ENCODE measurements at places on chromosomes 2 and 18. TPM values are rescaled to one million over a fixed set of nuclear protein-coding genes. Genes with fewer than 3 reads are reported as not detected.
A peak's percentile ranks its signal among the peaks of the same experiment; 100 is the strongest.

- H3K27ac ChIP-seq: no peak overlapping the region
- no peaks in the 10 kb centered on the region for H3K27me3 ChIP-seq
- peak; percentile 4 for DNase-seq
- H3K4me1 ChIP-seq: no peaks in the 10 kb centered on the region
- H3K4me3 ChIP-seq: no peak overlapping the region
Measured at GRCh38 chr2:126614524-126615227, 41.3 kb upstream of the GYPC start.

CDH20 gene
- total RNA-seq: 0.16 TPM

GRCh38 chr18:74453642-74454198 lies 3.4 kb downstream of the DIPK1C start:
- no peaks in the 10 kb centered on the region for H3K36me3 ChIP-seq
- H3K27me3 ChIP-seq: peaks cover 9% of the 10 kb centered on the region
- H3K4me1 ChIP-seq: no peaks in the 10 kb centered on the region
- no peak overlapping the region for H3K27ac ChIP-seq

DNA sequence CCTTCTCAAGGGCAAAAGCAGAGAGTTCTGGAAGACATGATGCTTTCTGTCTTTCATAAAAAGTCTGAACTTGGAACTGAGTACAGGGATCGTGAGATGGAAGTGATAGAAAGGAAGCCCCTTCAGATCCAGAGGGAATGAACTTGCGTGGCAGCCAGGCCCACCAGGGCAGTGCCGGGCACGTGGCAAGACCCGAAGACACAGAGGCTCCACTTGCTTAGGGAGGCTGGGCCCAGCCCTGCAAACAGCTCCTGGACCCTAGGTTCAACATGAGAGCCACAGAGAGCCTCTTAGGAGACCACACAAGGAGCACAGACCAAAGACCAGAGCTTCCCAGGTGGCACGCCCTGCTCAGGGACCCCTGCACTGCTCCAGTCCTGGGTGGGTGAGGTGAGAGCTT lies 155.4 kb upstream of the SMIM21 start:
- H3K4me3 ChIP-seq: no peak overlapping the region
- H3K36me3 ChIP-seq: no peaks in the 10 kb centered on the region
- H3K27ac ChIP-seq: no peak overlapping the region

ADCY3 gene
- 44.6 TPM for total RNA-seq

MERTK gene
- total RNA-seq: 32.2 TPM

GALNT3 gene
- 38.6 TPM for total RNA-seq

ABCG8 gene
- total RNA-seq: 0.13 TPM

CDH2 gene
- 29.6 TPM for total RNA-seq

UGT1A4 gene
- 1.1 TPM for total RNA-seq

GRCh38 chr18:44799907-44800421 lies 119.3 kb downstream of the SETBP1 start:
- no peak for DNase-seq
- peak overlapping the region; percentile 47 for H3K27ac ChIP-seq
- peaks cover 5% of the 10 kb centered on the region for H3K4me1 ChIP-seq
- no peaks in the 10 kb centered on the region for H3K27me3 ChIP-seq
- H3K36me3 ChIP-seq: peaks cover 2% of the 10 kb centered on the region

CDH7 gene
- total RNA-seq: not detected

- H3K27me3 ChIP-seq: no peaks in the 10 kb centered on the region
- no peak for DNase-seq
- H3K36me3 ChIP-seq: peaks cover 5% of the 10 kb centered on the region
- H3K27ac ChIP-seq: no peak overlapping the region
- peaks cover 21% of the 10 kb centered on the region for H3K4me1 ChIP-seq
- H3K4me3 ChIP-seq: no peak overlapping the region
Measured at GRCh38 chr2:20203072-20203471, 21.9 kb downstream of the SDC1 start.

ABCG5 gene
- not detected for total RNA-seq

THSD7B gene
- total RNA-seq: 0.85 TPM

DNA sequence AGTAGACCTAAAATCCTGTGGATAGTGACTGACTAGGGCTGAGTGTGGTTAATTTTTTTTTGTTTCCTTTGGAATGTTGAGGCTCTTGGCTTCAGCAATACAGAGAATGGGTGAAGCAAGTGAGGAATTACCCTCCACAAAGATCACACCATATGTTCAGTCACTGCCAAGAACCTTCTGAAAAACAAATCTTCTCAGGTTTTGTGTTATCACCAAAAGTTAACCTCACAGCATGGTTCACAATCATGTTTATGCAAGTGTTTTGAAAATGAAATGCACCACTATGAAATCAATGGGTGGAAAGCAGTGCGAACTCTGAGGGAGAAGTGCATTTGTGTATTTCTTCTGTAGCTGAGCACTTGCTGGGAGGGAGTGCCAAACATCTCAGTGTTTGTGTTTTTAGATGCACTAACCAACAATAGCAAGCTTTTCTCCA lies 44.4 kb downstream of the SPATS2L start:
- no peak for DNase-seq
- no peaks in the 10 kb centered on the region for H3K27me3 ChIP-seq
- H3K27ac ChIP-seq: no peak overlapping the region
- no peak overlapping the region for H3K4me3 ChIP-seq

PLCL1 gene
- total RNA-seq: 14.7 TPM

TGFBRAP1 gene
- total RNA-seq: 25.8 TPM

VRK2 gene
- total RNA-seq: 26.5 TPM

GRCh38 chr2:196592911-196593881 lies 46.3 kb upstream of the CCDC150 start:
- H3K36me3 ChIP-seq: no peaks in the 10 kb centered on the region
- peak within 1 kb of the TSS; percentile 61 for H3K4me3 ChIP-seq
- H3K4me1 ChIP-seq: no peaks in the 10 kb centered on the region

DNA sequence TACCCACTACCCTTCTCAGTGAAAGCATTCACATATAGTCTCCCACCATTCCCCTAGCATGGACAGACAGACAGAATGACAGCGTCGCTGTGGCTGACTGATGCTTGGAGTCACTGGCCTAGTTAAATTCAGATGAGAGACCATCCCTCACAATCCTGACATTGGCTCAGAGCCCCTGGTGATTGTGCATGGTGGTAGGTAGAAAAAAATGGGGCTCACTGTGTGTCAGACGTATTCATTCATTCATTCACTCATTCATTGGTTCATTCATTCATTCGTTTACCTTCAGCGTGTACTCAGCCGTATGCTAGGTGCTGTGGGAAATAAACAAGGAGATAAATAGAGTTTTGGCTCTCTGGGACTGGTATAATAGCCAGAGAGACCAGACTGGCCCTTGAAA lies 94.8 kb upstream of the STPG4 start:
- no peak overlapping the region for H3K4me3 ChIP-seq
- H3K27ac ChIP-seq: no peak overlapping the region
- DNase-seq: no peak
- no peaks in the 10 kb centered on the region for H3K4me1 ChIP-seq
- no peaks in the 10 kb centered on the region for H3K27me3 ChIP-seq
- H3K36me3 ChIP-seq: no peaks in the 10 kb centered on the region

- H3K4me3 ChIP-seq: no peak overlapping the region
- no peak overlapping the region for H3K27ac ChIP-seq
- H3K4me1 ChIP-seq: no peaks in the 10 kb centered on the region
- no peaks in the 10 kb centered on the region for H3K27me3 ChIP-seq
- no peak for DNase-seq
- H3K36me3 ChIP-seq: no peaks in the 10 kb centered on the region
Measured at GRCh38 chr2:238558456-238559099, 131.9 kb downstream of the ASB1 start.

DNA sequence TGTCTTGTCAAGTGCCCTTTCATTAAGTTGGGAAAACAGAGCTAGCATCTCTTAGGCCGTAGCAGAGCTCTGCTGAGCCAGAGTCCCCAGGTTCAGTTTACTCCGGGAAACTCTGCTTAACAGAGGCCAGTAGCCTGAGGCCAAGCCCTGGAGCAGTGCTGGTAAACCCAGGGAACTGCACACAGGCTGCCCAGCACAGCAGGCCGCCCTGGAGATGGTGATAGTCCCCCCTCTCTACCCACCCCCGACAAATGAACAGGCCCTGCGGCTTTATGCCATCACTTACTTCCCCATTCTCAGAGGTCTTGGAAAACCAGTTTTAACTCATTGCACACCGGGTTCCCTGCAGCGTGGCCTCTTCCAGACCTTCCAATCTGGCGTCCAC lies 3.5 kb downstream of the CNNM4 start:
- peak overlapping the region; percentile 95 for H3K4me3 ChIP-seq
- no peaks in the 10 kb centered on the region for H3K27me3 ChIP-seq
- DNase-seq: no peak
- H3K4me1 ChIP-seq: peaks cover 14% of the 10 kb centered on the region
- H3K27ac ChIP-seq: peak overlapping the region; percentile 16

LANCL1 gene
- 47.4 TPM for total RNA-seq
